ENCODE measurements at places on chromosomes 6 and 20.

DNA sequence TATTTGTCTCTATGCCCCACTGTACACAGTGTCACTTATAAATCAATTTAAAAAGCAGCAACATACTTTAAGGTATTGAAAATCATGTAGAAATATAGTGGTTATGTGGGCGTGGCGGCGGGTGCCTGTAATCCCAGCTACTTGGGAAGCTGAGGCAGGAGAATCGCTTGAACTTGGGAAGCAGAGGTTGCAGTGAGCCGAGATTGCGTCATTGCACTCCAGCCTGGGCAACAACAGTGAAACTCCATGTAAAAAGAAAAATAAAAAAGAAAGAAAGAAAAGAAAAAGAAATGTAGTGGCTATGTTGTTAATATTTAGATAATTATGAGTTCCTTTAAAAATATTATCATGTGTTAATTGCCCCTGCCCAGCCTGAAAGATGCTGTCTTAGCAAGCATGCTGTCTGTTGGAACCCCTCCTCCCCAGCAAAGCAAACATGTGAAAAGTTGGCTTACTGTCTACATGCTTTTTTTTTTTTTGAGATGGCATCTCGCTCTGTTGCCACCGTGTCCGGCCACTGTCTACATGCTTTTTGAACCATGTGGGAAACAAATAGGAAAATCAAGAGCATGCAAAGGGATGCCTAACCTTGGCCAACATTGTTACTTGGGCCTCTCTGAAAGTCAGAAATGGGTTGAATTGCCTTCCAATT lies 151.4 kb upstream of the TSHZ2 start:
- no peak for DNase-seq

- DNase-seq: no peak
These were observed 20.1 kb downstream of the DHX35 start for GRCh38 chr20:38982291-38982690.

GRCh38 chr20:23605867-23606651 lies at the start of gene CST9:
TSS of gene CST9 (minus strand) at chr20:23605917. CDS start at chr20:23605864, 53 bp downstream.
- no peak for DNase-seq

DNA sequence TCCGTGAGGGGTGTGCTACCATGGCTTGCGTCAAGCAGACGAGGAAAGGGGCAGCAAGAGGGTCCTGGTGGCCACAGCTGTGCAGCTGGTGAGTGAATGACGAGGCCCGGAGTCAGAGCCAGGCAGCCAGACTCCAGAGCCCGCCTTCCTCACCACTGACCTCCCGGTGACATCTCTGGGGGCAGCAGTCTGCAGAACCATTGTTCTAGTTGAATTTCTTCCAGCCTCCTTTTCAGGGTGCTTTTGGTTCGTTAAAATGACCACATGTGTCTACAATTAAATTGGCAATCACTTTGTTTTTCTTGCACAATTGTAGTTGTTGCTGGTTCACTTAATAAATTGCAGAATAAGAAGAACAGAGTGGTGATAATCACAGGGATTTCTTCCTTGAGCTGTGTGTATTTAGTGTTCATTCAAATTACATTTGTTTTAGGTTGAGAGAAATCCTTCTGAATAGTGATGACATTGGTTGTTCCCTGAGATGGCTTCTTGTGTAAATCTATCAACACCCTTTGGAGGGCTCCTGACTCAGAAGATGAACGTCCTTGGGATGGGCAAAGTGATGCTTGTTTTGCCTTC lies 96.4 kb downstream of the TULP4 start:
- no peak for DNase-seq

- DNase-seq: no peak
These were observed 10.2 kb upstream of the EEF1A2 start for GRCh38 chr20:63509088-63509564.

- DNase-seq: peak; percentile 45
These were observed 36.6 kb upstream of the HIVEP1 start for GRCh38 chr6:11975353-11975977.

GRCh38 chr6:149212892-149213801 lies 104.4 kb upstream of the TAB2 start:
- DNase-seq: peak; percentile 62

DNA sequence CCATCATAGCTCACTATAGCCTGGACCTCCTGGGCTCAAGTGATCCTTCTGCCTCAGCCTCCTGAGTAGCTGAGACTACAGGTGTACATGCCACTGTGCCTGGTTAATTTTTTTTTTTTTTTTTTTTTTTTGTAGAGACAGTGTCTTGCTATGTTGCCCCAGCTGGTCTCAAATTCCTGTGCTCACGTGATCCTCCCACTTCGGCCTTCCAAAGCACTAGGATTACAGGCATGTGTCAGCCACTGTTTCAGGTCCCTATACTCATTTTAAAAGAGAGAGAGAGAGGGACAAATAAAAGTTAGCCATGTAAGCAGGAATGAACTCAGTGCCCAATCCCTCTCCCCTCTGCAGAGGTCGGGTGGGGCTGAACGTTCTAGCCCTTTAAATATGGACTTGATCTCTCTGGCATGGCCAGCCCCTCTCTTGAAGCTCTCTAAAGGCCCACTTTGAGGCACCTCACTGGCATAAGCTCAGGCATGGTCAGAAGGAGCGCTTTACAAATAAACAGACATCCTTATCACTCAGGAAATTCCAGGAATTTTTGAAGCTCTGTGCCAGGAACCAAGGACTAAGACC lies 9.0 kb upstream of the SERPINB1 start:
- DNase-seq: no peak

DNA sequence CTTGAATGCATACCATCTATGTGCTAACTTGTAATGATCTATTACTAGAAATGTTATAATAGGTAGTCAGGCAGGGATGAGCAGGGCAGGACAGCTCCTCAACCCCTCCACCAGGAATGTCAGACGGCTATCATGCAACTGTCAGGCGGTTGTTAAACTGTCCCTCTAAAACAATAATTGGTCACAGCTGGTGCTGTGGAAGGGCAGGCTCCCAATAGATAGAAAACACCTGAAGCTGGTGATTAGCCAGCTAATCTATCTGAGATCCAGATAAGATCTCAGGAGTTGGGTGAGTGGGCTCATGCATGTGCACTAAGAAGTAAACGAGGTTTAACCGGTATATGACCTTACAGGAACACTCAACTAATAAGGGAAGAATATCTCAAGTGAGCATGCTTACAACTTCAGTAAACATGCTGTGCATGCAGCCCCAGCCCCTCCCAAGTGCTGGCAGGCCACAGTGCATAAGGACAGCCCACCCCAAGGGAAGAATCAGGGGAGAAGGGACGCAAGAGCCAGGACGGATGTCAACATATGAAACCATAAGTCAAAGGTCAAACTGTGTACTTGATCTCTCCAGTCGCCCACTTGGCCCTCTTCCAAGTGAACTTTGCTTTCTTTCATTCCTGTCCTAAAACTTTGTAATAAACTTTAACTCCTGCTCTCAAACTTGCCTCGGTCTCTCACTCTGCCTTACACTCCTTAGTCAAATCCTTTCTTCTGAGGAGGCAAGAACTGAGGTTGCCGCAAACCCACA lies 566.2 kb upstream of the NRSN1 start:
- no peak for DNase-seq

GRCh38 chr20:24339210-24339641 lies 130.2 kb upstream of the SYNDIG1 start:
- no peak for DNase-seq

GRCh38 chr6:156185113-156185512 lies 592.1 kb upstream of the ARID1B start:
- DNase-seq: no peak

GRCh38 chr6:153231048-153231646 lies 100.1 kb upstream of the RGS17 start:
- DNase-seq: peak; percentile 27

DNA sequence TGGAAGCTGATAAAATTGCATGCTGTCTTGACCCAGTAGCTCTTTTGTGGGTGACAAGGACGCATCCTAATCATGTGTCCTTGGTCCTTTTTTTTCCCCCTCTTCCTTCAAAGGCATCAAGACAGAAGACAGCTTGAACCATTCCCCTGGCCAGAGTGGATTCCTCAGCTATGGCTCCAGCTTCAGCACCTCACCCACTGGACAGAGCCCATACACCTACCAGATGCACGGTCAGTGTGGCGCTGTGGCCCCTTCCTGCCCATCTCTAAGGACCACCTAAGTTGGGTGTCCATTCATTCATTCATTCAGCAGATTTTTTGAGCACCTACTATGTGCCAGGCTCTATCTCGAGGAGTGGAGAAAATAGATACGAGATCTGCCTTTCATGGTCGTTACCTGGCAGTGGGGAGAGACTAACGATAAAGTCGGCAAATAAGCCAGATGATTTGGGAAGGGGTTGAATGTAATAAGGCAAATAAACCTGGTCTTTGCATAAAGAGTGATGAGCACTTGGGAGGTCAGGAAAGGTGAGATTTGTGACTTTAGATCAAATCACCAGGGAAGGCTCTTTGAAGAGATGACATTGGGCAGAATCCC lies 121.5 kb downstream of the EYA2 start:
- DNase-seq: no peak

DNA sequence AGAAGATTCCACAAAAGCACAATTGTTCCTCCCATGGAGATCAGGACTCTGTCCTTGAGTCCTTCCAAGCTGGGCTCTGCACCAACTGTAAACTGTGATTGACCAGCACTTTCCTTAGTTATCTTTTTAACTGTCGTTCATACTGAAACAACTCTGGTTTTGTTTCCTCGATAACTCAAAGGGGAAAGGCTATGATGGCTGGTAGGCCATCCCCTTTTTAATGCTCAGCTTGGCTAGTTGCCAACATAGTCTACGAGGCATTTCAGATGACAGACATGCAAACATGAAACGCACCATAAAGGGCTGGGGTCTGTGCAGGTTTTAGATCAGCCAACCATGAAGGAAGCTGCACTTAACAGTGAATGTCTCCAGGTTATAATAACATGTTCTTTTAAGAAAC lies 497.1 kb upstream of the ARID1B start:
- DNase-seq: no peak

GRCh38 chr6:114108119-114109002 lies 137.4 kb upstream of the HDAC2 start:
- DNase-seq: peak; percentile 21

- DNase-seq: no peak
These were observed 90.8 kb upstream of the ELOVL5 start for GRCh38 chr6:53439556-53439955.

DNA sequence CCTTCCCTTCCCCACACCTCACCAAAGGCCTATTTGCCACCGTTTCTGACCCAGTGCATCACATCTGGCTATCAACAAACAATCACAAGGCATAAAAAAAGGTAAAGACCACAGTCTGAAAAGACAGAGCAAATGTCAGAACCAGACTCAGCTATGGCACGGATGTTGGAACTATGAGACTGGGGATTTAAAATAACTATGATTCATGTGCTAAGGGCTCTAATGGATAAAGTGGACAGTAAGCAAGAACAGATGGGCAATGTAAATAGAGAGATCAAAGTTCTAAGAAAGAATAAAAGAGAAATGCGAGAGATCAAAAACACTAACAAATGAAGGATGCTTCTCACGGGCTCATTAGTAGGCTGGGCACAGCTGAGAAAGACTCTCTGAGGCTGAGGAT lies 99.5 kb downstream of the LAMP5 start:
- no peak for DNase-seq

DNA sequence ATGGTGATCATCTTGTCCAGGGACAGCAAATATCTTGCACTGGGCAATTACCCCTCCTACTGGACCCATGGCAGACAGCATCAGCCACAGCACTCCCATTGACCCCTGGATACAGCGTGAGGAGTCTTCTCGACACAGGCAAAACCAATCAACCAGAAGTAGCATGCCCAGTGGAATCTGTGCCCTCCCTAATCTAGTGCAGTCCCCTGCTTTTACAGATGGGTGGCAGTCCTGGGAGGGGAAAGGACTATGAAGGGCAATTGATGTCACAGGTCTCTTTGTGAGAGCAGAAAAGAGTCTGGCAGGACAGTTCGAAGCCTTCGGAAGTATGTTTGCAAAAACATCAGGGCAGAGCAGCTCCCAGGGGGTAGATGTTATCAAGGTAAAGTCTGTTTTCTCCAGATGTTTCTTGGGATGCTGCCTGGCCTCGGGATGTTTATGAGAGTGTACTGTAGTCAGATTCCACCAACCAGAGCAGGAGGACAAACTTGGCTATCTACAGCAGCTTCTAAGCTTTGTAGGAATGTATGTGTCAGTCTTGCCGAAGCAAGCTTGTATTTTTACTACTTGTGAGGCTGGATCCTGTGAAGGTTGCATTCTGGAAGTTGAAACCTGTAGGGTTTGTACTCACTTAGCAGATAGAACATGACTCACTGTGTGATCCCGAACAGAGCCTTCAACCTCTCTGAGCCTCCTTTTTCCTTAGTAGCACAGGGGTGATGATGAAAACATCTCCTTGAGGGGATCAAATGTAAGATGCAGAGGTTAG lies 63.0 kb upstream of the MYL9 start:
- DNase-seq: no peak

GRCh38 chr6:169807699-169808607 lies 56.5 kb downstream of the ERMARD start:
- DNase-seq: no peak

DNA sequence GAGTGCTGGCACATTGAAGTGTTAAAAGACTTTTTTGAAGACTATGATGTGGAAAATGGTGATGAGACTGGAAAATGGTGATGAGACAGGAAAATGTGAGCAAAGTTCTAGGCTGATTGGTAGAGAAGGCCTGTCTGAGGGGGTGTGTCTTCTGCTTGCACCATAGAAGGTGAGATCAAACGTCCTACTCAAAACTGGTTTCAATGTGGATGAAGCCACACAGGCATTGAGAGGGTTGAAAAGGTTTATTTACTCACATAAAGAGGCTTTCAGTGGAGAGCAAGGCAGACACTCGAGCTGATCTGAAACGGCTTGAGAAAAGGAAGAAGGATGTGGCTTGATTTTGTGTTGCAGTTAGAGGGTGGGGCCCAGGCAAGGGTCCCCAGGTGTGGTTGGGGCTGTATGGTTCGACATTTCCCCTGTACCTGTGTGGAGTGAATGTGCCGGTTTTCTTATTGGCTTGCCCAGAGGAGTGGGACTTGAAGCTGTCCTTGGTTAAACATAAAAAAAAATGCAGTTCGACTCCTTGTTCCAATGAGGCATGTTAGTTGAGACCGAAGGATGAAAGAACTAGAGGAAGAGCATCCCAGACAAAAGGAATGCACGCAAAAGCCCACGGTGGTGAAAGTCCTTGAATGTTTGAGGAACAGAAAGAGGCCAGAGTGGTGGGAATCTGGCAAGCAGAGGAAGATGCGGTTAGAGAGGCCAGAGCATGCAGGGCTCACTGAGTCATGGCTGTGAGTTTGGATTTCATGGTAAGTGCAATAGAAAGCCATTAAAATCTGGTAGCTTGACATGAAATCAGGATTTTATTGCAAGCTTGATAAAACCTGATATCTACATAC lies 172.3 kb downstream of the EPM2A start:
- no peak for DNase-seq
